ENCODE measurements at places on chromosomes 1 and 21. TPM values are rescaled to one million over a fixed set of nuclear protein-coding genes. Genes with fewer than 3 reads are reported as not detected.

NRAS gene
- total RNA-seq, result 9.4 TPM

HPCA gene
- total RNA-seq, result not detected

PTPRU gene
- total RNA-seq, result 18.3 TPM

DNA sequence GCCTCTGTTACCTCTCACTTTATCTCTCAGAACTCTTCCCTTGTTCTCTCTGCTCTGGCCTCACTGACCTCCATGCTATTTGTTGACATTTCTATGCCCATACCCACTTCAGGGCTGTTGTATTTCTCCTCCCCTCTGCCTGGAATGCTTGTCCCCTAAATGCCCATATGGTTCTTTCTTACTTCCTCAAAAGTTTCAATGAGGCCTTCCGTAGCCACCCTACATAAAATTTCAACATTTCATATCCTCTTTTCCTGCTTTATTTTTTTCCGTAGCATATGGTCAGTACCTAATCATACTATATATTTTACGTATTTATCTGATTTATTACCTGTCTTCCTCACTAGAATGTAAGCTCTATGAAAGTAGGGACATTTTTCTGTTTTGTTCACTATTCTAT lies 47.1 kb upstream of the ZYG11A start:
- DNase-seq, result no peak

PROX1 gene
- 52.6 TPM for total RNA-seq

DNA sequence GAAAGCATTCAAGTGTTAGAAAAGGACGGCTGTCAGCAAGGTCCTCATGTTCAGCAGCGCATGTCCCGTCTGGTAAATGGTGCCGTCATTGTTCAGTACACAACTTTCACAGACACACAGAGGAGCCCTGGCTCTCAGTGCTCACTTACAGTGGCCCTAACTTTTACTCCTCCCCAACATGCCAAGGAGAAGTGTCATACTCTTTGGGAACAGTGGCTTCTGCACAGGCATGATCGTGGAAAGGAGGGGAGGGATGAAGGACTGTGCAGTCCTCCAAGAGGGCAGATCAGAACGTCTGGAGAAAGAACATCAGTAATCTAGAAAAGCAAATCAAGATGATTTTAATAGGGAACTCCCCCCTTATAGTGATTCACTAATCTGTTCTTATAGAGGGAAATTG lies 3.8 kb upstream of the GRHL3 start:
- DNase-seq, result no peak

- DNase-seq, result no peak
Measured at GRCh38 chr21:33950431-33951079, 35.0 kb upstream of the ATP5PO start.

GRCh38 chr1:156862997-156863599 lies 2.4 kb downstream of the NTRK1 start:
- no peak for DNase-seq

DNA sequence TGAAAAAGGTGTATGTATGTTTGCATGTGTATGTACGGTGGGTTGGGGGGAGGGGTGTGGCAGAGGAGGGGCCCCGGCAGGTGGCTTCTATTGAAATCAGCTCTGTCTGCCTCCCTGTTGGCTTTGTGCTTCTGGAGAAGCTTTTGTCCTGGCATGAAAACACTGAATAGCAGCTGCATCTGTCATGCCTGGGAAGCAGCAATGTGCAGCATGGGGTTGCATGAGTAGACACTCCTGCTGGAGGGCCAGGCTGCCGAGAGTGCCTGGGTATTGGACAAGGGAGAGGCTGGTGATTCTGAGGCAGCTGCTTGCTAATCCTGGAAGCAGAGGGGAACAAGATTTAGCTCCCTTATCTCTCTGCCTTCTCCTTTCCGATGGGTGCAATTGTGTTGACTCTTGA lies 20.5 kb downstream of the MAPKAPK2 start:
- no peak for DNase-seq

HSF2BP gene
- total RNA-seq, result not detected

- no peak for DNase-seq
Measured at GRCh38 chr1:201648907-201649721, 110.2 kb downstream of the NAV1 start.

DNA sequence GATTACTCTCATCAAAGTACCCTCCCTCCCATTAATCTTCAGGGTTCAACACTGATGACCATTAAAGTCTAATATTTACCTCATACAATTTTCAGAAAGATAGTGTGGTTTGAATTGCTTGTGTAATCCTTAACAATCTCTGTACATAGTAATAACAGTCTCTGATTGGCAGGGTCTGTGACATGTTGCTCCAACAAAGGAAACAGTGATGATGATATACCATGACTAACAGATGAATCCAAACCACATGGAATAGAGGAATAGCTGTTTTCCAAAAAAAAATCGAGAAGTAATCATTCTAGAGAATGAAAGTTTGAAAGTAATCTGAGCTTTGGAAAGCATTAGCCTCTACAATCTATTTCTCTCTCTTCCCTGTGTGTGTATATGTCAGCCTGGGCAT lies 610.1 kb upstream of the NEGR1 start:
- DNase-seq, result no peak

DNA sequence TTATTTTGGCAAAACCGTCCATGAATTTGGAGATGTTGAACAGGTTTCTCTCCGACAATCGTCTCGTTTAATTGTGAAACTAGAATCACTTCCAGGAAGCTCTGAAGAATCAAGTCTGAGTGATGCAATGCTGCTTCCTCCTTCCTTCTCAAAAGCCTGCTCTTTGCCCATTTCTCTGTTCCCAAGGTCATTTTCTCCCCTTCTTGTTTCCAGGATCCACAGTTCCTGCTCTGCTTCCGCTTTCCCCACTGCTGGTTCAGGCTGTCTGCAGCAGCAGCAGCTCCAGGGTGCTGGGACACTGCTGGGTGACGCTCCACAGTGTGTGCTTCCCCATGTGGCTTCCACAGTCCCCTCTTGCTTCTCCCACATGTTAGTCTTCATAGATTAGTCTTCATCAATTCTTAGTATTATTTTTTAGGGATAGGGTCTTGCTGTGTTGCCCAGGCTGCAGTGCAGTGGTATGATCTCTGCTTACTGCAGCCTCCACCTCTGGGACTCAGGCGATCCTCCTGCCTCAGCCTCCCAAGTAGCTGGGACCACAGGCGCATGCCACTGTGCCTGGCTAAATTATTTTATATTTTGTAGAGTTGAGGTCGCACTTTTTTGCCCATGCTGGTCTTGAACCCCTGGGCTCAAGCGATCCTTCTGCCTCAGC lies 156.2 kb downstream of the DYRK1A start:
- no peak for DNase-seq

GRCh38 chr1:202162418-202163280 lies 2.2 kb upstream of the PTPN7 start:
- DNase-seq, result no peak

GRCh38 chr1:35603468-35603867 lies 30.4 kb downstream of the TFAP2E start:
- no peak for DNase-seq

GRCh38 chr21:17391811-17392340 lies 121.0 kb upstream of the CXADR start:
- DNase-seq, result no peak

DNA sequence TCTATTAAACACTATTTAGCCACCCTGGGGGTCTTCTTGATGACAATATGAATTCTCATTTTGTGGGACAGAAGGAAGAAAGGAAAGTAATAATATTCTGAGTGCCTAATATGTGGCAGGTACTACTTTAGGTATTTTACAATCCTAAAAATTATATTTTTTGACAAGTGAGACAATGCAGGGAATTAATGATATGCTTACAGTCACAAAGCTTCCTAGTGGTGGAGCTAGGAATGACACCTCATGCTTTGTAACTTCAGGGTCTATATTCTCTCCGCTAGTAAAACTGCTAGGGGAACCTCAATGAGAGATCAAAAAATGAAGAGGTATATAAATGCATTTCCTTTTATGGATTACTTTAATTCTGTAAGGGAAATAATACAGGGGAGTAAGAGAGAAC lies 44.3 kb downstream of the TPR start:
- no peak for DNase-seq

AADACL3 gene
- not detected for total RNA-seq

RXFP4 gene
- not detected for total RNA-seq

RRP1 gene
- 8.7 TPM for total RNA-seq

DNA sequence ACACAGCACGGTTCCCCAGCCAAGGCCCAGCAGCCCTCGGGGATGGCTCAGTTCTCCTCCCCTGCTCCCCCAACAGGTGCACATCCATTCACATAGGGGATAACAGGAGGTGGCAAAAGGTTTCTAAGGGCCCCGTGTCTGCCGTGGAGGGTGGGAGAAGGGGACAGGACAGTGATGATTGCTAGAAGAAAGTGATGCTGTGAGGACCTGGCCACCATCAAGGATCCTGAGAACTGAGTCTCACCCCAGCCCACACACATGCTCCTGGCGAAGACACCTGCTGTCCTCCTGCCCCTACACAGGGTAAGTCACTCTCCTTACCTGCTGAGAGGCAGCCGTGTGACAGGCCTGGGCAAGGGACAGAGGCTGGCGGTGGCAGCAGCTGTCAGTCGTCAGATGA lies 54.5 kb downstream of the GNG4 start:
- no peak for DNase-seq

SH2D1B gene
- 0.60 TPM for total RNA-seq

DNA sequence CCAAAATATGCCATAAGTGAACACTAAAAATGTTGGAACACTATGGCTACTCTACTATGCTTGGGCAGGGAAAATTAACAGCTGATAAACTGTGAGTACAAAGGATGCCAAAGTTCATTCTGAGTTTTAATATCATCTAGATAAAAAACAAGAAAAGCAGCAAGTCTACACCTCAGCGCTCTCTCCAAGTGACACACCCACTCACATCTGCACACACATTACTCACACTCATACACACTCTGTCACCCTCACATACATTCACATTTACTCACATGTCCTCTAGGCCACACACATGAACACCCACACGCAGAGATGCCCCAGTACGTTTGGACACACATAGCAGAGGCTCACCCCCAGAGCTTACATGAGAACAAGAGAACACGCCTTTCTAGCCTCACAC lies 87.3 kb upstream of the RAB4A start:
- DNase-seq, result no peak

DNA sequence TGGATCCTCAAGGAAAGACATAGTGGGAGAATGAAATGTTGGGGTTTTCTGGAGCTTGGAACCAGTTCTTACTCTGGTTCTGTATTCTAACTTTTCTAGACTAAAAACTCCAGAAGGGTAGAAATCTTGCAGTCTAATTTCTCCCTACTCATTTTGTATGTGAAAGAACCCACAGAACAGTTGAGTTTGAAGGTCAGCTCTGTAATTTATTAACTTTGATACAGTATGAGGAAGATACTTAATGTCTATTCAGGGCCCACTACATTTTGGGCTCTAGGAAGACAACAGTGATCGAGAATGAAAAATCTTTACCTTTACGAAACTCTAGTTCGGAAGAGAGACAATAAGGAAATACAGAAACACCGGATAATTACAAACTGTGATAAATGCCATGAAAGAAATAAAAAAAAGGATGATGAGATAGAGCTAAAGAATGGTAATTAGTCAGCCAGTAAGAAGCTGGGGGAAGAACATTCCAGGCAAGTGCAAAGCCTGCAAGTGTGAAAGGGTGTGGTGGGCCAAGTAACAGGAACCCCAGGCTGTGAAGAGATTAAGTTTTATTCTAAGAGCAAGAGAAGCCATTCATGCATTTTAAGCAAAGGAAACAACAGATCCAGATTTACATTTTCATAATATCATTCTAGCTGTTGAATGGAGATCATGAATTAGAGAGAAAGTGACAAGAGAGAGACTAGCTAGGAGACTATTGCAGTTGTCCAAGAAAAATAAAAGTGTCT lies 159.9 kb upstream of the HMCN1 start:
- no peak for DNase-seq
